Fibroblast of skin of right quadriceps (primary cell): ENCODE measurements at places on chromosomes 13 and 19.

- DNase-seq: no peak
Observed at GRCh38 chr13:92270990-92271389, 872.6 kb downstream of the GPC5 start.

DNA sequence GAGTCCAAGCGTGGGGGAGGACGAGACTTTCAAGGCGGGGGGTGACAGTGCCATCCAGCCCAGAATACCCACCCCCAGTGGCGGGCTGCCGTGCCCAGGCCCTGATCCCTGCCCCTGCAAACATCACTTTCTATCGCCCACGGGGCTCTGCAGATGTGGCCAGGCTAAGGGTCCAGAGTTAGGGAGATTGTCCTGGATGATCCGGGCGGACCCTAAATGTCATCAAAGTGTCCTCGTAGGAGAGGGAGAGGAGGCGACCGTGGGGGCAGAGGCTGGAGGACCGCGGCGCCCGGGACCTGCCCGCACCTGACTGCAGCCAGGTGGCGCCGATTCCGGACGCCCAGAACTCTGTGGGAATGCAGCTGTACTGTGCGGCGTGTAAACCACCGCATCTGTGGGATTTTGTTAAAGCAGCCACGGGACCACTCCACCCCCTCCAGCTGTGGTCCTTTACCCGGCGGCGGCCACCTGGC is 32.4 kb downstream of the GJA3 start:
- DNase-seq: no peak

GRCh38 chr13:73171271-73171682 is 112.5 kb downstream of the KLF5 start:
- no peak for DNase-seq

GRCh38 chr13:112341976-112342735 is 34.0 kb upstream of the SPACA7 start:
- no peak for DNase-seq

DNA sequence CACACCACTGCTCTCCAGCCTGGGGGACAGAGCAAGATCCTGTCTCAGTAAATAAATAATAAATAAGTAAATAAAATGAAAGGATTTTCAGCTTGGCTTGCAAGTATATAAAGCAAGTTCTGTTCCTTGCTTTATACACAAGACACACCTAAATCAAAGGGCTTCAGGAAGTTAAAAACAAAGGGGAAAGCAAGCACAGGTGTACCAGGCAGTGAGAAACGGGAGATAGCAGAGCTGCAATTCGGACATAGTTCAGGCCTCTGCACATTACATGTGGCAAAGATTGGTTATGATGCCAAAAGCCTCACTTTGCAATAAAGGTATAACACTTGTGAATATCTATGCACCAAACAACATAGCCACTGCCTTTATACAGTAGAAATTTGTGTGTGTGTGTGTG is 47.5 kb downstream of the MYO9B start:
- DNase-seq: no peak

DNA sequence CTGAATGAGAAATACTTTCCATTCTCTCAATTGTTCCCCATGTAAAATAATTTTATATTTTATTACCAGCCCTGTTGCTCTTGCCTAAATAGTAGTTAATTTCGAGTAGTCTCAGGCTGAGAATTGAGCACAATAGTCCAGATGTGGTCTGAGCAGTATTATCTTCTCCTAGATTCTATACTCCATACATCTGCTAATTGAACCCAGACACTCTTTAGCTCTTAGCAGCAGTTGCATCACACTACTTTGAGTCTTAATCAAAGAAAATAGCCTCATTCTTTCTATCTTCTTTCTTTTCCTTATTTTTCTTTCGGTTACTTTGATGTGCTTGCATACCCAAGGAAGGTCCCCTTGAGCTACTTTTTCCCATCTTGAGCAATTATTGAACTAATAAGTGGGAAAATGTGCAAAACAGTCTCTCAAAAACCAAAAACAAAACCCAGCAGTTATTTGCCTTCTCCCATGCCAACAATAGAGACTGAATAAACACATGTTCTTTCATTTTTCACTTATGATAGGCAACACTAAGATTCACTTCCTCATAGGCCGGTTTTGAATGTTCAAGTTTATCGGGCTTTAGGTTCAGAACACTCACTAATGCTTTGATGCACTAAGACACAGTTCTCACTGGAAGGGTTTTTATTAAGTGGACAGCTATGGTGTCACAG is 204.5 kb downstream of the POU4F1 start:
- DNase-seq: no peak

- no peak for DNase-seq
Observed at GRCh38 chr13:89862691-89863036, 1484.8 kb upstream of the MIR17HG start.

DNA sequence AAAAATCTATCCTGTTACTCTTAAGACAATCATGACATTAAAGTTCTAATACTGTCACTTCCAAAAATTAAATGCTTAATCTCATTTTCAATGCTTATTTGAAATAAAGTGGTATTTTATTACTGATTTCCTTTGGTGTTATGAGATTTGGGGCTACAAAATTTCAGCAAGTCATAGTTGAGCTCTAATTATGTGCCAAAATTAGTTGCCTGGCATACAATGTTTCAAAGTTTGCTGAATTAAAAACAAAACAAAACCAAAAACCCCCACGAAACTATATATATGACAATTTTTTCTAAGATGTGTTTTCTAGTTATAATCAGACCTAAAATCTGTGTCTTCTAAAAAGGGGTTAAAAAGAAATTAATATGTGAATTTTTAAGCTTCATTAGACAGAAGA is 62.2 kb downstream of the KCNRG start:
- no peak for DNase-seq

GRCh38 chr19:56959205-56959604 is 118.7 kb upstream of the PEG3 start:
- no peak for DNase-seq

- DNase-seq: peak; percentile 81
Observed at GRCh38 chr19:49590971-49591730, at the start of gene PRR12. Gene PRR12, plus strand, starts transcription at chr19:49591182. Its CDS starts 473 bp downstream, at chr19:49591655.

DNA sequence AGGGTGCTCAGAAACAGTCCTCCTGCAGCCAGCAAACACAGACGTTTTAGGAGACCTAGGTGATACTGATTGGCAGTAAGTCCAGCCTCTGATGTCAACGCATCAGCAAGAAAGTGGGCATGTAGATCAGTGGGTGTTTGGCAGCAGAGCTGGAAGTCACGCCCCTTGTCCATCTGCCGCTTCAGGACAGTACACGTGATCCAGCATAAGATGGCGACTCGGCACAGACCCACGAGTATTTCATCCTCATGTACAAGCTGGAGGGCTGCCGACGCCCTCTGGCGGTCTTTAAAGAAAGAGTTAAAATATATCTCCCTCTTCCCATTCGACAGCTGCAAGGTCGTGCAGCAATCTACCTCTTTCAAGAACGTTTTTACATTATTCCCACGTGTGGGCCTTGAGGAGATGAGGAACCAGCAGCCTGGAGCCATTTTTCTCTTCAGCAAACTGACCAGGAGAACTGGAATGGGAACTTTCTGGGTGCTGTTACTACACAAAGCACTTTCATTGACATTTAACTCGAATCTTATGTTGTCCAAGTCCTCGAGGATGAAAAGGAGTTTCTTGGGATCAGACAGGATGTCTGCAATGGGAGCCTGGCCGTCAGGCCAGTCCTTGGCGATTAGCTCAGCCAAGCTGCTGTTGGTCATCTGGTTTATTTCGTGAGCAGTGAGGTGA is 22.3 kb downstream of the NLRP11 start:
- peak; percentile 3 for DNase-seq

DNA sequence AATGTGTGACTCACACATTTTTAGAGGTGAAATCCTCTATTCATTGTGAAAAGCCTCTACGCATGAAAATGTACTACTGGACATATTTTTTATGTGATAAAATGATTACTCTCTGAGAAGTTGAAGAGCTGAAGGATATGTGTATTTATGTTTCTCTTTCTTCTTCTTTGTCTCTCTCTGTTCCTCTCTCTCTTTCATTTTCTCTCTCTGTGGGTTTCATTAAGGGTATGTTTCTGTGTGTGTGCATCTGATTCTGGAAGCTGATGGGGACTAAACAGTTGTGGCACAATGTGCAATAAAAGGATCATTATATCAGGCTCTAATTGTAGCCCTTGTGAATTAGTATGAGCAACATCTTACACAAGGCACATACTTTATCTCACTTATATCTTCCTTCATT is 867.7 kb downstream of the PCDH9 start:
- DNase-seq: no peak

DNA sequence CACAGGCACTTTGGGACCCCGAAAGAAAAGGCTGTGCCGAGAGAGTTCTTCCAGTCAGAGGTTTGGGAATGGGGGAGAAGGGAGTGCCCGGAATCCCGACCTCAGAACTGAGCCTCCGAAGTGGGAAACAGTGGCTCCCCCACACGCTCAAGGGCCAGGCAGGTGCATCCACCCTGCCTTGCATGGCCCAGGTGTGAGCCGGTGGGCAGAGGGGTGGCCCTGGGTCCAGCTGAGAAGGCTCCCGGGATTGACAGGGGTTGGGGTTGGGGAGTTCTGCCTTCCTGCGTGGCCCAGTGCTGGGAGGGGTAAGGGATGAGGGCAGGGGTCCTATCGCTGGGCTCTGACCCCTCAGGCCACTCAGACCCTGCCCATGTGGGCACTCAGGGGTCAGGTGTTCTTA is 163.5 kb upstream of the TUBA3C start:
- DNase-seq: no peak

GRCh38 chr19:17499648-17500446 is 11.6 kb upstream of the PGLS start:
- peak; percentile 56 for DNase-seq

DNA sequence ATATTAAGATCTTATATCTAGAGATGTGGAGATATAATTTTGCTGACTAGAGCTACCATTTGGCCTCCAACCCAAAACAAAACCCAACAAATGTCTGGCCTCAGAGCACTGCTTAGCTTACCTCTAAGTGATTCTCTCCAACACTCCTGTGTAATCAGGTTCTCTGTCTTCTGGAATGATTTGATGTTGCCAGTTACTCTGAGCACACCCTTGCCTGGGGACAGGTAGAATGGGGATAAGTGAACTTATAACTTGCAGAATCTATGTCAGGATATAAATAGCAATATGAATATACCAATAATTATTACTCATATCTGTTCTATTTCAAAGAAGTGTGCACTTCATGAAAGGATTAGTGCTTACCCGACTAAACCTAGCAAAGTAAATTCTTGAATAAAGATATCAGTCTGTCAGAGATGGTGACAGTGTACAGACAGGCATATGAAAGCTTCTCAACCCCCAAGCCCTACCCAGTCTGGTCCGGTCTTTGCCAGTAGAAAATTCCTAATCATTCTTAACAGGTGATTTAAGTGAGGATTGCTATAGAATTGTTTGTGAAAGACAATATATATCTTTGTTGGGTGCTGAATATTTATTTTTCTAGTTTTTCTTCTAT is 33.0 kb downstream of the ZAR1L start:
- DNase-seq: no peak

DNA sequence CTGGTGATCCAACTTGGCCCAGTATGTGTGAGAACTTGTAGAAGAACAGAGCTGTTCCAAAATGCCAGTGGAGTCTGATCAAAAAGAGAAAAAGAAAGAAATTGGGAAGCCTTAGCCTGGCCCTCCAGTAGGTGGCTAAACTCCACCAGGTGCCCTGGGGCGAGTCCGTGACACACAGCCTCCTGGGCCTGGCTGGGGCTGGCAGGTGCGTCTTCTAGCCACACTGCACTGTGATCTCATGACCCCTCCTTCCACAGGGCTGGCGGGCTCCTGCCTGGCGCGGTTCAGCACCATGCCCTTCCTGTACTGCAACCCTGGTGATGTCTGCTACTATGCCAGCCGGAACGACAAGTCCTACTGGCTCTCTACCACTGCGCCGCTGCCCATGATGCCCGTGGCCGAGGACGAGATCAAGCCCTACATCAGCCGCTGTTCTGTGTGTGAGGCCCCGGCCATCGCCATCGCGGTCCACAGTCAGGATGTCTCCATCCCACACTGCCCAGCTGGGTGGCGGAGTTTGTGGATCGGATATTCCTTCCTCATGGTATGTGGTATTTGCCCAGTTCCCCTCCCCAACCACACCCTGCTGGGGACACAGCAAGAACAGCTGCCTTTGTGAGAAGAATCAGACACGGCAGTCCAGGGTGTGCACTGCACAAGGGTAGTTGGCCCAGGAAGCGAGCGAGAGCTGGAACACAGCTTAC is 53.7 kb downstream of the RAB20 start:
- no peak for DNase-seq

DNA sequence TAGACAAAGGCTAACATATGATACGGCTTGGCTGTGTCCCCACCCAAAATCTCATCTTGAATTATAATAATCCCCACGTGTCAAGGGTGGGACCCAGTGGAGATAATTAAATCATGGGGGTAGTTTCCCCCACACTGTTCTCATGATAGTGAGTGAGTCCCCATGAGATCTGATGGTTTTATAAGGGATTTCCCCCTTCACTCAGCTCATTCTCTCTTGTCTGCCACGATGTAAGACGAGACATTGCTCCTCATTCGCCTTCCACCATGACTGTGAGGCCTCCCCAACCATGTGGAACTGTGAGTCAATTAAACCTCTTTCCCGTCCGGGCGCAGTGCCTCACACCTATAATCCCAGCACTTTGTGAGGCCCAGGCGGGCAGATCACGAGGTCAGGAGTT is 143.5 kb downstream of the RXFP2 start:
- DNase-seq: no peak

- no peak for DNase-seq
Observed at GRCh38 chr13:106433066-106433465, 102.4 kb downstream of the EFNB2 start.

- no peak for DNase-seq
Observed at GRCh38 chr13:21825186-21825585, 154.3 kb downstream of the FGF9 start.

- DNase-seq: no peak
Observed at GRCh38 chr13:113186061-113186900, 22.2 kb downstream of the PCID2 start.

DNA sequence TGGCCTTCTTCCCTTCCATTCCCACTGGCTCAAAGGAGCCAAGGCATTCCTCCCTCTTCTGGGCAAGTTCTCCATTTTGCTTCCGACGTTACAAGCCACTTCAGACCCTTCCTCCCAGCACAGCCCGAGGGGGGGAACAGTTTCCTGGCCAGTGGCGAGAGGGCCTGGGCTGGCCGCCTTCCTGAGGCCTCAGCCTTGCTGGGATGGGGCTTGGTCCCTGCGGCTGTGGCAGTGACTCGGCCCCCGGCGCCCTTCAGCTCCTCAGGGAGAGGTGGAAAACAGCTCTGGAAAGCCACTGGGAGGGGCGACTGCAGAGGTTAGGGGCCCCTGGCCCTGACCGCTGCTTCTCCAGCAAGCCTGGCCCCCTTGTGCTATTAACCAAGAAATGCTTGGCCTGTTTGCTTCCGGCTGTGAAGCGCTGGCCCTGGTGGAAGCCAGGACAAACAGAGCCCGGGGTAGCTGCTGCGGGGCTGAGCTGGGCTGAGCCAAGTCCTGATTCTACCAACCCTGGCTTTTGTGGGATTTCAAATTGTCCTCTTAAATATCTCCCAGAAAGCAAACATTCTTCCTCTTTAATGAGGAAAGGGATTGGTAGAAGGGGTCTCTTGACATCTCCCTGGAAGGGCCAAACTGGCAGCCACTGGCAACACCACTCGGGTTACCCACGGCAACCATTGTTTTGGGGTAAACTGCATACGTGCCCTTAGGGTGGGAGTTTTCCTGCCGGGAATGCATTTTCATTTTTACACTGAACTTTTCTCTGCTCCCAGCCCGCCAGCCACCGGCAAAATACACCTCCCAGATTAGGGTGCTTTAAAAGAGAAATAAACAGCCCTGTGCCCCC is 38.7 kb downstream of the C13orf46 start:
- no peak for DNase-seq

GRCh38 chr19:35311901-35312665 is 16.9 kb upstream of the CD22 start:
- DNase-seq: no peak
